ENCODE measurements at places on chromosomes 6 and 20.
A peak's percentile ranks its signal among the peaks of the same experiment; 100 is the strongest.

GRCh38 chr20:48332555-48332954, 495.2 kb downstream of the PREX1 start:
- no peak for DNase-seq

DNA sequence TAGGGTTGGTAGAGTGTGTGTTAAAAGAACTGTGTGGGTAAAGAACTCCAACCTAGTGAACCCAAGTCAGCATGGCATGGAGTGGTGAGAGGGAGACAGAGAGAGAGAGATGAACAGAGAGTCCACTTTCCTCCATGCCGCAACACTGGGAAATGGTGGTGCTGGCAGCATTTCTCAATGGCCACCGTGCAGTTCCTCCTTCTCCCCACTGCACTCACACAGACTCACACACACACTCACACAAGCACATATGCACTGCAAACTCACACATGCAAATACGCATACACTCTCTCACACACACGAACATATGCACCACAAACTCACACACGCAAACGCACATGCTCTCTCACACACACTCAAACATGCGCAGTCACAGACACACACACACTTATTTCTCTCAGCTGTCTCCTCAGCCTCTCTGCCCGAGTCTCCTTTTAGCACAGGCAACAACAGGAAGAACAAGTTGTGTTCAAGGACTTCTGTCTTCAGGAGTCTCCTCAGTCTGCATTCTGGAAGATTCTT, 66.5 kb upstream of the LY86 start:
- DNase-seq: no peak

DNA sequence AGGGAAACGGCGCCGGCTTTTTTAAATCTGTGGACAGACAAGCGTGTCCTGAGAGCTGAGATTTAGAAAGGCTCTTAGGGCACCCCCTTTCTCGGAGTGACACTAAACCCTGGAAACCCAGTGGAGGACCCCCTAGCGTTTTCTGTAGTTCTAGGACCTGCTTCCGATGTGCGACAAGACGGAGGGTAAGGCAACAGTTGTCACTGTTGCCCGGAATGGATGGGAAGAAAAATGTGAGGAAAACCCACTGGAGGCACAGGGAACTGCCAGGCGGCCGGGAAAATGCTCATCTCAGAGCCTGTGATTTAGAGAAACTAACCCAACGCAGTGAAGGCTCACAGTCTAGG, 551 bp upstream of the ATP5F1E start:
- DNase-seq: no peak

DNA sequence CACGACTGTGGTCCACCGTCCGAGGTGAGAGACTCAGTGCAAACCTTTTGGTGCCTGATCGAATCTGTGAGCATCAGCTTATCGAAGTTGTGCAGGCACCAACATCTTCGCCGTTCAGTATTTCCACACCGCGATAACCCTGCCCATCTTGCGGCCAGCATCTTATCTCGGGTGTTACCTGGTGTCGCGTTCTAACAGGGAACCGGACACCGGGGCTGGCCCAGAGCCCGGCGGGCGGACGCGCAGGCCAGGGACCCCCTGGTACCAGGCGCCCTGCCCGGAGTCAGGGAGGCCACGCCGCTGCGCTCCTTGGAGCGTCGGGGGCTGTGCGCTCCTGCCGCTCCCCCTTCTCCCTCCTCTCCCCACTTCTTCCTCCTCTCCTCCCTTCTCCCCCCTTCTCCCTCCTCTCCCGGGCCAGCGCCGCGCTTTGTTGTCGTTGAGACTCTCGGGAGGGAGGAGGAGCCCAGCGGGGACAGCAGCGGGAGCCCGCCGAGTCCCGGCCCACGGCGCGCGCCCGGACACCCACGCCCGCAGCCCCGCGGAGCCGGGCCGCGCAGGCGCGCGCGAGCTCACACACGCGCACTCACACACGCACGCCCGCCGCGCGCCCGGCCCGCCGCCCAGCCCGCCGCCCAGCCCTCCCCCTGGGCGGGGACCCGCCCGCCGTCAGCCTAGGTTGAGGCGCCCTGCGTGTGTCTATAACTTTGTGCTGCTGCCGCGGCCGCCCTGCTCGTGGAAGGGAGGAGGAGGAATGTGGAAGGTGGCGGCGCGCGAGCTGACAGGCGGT, 1.4 kb upstream of the FOXO3 start:
- DNase-seq: peak; percentile 94

DNA sequence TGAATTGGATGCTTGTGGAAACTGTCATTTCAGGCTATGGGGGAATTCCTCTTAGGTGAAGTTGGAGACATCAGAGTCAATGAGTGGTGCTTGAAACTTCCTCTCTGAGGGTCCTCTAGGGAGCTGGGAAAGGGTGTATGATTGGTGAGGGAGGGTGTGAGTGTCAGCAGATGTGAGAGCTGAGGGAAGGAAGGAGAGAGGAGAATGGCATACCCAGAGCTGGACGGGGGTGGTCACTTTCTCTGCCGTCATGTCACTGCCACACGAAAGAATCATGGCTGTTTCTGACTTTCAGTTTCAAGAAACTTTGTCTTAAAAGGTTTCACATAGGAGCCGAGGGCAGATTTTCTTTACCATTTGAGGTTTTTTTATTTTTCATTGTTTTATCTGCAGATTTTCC, 50.3 kb downstream of the DEK start:
- DNase-seq: no peak

GRCh38 chr6:168559574-168560098, 118.7 kb downstream of the SMOC2 start:
- DNase-seq: no peak

- DNase-seq: no peak
Observed at GRCh38 chr6:38215651-38216311, 396.3 kb downstream of the ZFAND3 start.

GRCh38 chr6:25637211-25637610, 14.8 kb upstream of the SCGN start:
- no peak for DNase-seq
